NCI-H1436 (cell line): ENCODE measurements at places on chromosomes 12 and 14.

DNA sequence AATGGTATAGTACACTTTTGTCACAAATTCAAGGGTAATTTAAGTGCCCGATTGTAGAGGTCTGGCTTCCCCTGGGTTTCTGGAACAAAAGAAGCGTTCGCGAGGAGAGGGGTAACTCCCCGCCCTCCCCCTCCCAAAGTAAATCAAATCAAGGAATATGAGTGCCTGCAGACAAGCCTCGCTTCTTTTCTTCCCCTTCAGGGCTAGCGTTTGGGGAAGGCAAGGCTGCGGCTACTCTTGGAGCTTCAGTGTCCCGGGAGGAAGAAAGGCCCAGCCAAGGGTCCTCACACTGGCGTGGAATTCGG is 456 bp upstream of the TMPO start:
- no peak for DNase-seq

GRCh38 chr12:42958291-42958674 is 368.7 kb upstream of the PRICKLE1 start:
- no peak for DNase-seq

- no peak for DNase-seq
Observed at GRCh38 chr14:24162093-24162492, 1.0 kb downstream of the IRF9 start.

DNA sequence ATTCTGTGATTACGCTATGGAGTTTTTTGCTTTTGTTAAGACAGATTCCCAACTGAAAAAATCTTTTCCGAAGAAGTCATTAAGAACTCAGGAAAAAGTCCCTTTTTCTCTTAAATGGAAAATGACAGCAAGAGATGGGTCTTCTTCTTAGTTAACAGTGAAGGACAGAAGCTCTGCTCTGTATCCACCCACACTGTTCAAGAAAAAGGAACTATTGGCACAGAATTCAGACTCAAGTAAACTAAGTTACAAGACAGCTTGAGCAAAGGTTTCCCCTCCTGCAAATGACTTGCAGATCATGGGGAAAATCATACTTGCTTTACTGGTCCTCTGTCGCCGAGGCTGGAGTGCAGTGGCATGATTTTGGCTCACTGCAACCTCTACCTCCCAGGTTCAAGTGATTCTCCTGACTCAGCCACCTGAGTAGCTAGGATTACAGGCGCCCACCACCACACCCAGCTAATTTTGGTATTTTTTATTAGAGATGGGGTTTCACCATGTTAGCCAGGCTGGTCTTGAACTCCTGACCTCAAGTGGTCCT is 137.1 kb upstream of the AEBP2 start:
- no peak for DNase-seq

DNA sequence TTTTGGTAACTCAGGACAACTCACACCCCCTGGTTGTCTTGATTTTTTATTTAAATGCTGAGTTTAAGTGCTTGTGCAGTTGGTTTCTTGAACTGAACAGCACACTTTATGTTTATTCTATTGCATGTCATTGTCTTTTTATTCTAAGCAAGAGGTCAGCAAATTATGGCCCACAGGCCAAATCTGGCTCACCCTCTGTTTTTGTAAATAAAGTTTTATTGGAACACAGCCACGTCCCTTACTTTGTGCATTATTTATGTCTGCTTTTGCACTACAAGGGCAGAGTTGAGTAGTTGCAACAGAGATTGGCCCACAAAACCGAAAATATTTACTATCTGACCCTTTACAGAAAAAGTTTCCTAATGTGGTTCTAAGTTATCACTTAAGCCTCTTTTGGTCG is 52.3 kb downstream of the SUDS3 start:
- DNase-seq: no peak

DNA sequence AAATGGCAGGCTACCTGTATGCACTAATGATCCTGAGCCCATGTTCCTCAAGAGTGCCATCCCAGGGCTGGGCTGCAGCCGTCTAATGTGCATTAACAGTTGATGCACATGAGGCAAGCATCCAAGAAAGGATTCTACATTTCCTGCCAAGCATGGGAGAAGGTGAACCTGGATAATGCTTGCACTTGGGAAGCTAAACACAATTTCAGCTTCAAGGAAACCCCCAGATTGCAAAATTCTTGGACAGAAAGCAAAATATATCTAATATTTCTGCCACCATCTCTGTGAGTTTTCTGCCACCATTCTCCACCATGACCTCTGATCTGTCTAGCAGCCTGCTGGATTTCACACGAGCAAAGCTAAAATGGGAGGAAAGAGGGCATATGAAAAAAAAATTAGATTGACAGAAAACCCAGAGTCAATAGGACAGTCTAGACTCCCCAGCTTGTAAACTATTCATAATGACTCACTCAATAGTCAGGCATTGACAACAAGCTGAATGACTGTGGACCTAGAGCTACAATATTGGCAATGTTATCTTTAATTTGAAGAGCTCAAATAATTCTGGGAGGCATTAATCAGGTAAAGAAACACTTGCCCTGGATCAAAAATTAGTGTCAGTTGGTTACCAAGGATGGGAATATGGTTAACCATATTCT is 91.9 kb upstream of the BCL2L14 start:
- DNase-seq: no peak

DNA sequence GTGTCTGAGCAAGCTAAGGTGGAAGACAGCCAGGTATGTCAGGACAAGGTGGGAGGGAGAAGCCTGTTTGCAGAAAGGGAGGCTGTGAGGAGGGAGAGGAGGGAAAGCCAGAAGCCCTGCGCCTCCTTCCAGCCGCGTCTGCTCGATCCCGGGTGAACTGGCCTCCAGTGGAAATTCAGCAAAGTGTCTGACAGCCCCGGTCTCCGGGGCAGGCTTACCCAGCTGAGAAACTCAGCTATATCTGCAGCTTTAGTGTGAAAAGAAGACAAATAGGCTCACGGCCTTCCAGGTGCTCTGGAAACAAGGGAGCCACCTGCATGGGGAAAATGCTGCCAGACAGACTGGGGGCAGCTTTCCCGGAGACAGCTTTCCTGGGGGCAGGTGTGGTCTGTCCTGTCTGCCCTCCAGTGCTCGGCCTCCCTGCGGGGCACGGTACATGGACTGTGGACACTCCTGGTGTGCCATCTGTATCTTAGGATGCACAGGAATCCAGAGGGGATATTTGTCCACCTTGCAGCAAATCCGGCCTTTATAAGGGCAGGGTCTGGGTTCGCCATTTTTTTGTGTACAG is 6.3 kb downstream of the RFLNA start:
- DNase-seq: no peak

DNA sequence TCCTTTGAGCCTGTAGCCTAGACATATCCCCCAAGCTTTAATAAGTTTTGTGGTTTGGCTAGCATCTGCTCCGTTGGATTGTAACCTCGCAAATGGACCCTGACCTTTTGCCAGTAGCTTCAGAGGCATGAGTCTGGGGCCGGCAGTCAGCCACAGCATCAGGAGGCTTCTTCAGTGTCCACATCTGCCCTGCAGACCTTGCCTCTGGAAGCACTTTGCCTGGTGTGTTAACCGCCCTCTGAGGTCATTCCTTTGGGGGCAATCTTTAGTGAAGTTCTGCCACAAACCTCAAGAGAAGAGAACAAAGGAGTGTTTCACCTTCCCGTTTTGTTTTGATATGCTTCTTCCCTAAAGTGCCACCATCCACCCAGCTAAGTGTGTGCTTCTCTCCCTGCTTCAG is 71.4 kb downstream of the GNS start:
- no peak for DNase-seq

DNA sequence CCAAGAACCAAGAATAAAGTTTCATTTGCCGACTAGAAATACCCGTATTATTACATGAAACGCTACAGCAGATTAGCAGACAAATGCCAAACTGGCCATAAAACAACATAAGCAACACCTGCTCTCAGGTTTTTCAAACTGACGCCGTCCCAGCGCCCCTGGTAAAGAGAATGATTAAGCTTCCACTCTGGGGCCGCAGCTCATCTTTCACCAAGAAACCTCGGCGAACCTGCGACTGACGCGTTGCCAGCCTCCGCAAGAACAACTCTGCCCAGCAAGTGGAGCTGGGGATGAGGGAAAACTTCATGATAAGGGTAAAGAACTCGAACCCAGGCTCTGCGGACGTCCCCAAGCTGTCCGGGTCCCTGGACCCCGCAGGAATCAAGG is 530 bp downstream of the ARL1 start:
- DNase-seq: no peak

GRCh38 chr12:93990832-93991803 is 157.3 kb upstream of the PLXNC1 start:
- peak; percentile 0 for DNase-seq

GRCh38 chr14:90785471-90785870 is 30.8 kb downstream of the TTC7B start:
- no peak for DNase-seq

GRCh38 chr12:111532751-111533150 is 66.4 kb downstream of the ATXN2 start:
- no peak for DNase-seq

- no peak for DNase-seq
Observed at GRCh38 chr12:89386138-89386537, 33.8 kb upstream of the DUSP6 start.

DNA sequence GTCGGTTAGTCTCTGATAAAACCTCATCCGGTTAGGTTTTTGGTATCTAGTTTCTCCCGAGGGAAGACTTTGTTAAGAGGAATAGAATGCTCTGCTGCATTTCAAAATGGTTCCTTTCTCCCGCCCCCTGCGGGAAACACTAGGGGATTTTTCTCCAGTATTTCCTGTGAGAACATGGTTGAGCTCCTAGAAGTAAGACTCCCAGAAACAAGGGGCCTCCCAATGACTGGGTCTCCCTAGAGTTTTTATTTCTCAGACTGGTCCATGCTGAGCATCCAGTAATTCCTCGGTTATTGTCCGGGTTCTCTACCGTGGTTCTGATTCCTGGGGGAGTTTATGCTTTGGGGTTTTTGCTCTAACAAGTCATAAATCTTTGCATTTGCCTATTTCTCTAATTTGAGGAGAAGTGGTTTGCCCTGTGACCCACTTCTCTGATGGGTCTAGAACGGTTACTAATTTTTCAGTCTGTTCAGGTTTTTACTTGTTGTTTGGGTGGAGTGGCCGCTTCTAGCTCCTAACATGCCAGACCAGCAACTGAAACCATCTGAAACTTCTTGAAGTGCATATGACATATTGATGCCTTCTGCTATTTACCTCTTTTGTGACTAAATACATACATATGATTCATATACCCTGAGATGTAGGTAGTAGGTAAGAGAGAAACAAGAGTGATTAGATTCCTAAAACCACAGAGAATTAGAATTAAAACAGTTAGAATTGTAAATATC is 25.1 kb downstream of the TESPA1 start:
- no peak for DNase-seq

- DNase-seq: no peak
Observed at GRCh38 chr12:76277480-76277879, 70.7 kb downstream of the BBS10 start.

DNA sequence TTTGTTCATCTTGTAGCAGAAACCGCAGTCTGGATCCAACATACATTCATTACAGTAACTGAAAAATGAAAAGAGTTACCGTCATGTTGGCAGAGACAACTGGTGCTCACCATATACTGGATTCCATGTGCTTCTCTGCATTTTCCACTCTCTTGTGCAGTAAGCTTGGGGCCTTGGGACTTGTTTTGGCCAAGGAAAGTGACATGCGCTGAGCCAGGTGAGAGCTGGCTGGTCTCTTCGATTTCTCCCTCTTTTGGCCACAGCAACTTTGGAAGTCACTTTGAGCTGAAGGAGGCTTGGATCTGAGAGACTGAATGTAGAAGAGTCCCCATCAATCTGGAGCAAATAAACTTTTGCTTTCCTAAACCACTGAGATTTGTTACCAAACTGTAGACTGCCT is 210.6 kb upstream of the ABCD2 start:
- DNase-seq: no peak

GRCh38 chr14:36520601-36521525 is 831 bp upstream of the NKX2-1 start:
- peak; percentile 41 for DNase-seq

DNA sequence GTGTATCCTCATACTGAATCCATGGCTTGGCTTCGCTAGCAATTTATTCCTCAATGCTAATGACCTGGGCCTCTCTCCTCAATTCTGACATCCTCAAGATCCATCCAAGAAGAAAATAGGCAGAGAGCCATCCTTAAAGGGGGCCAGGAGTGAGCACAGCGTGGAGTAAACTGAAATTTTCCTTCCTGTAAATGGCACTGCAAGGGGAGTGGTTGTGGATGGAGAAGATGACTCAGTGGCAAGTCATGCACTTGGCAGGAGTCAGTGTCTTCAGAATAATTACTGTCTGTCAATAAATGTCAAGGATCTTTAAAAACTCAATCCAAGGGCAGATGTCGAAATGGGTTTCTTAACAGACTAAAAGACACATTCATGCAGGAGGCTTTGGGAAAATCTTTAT is 88.0 kb upstream of the TMEM132C start:
- no peak for DNase-seq

GRCh38 chr14:103828315-103828967 is 18.9 kb downstream of the PPP1R13B start:
- DNase-seq: no peak

GRCh38 chr14:39704594-39704993 is 272.4 kb upstream of the FBXO33 start:
- DNase-seq: no peak

DNA sequence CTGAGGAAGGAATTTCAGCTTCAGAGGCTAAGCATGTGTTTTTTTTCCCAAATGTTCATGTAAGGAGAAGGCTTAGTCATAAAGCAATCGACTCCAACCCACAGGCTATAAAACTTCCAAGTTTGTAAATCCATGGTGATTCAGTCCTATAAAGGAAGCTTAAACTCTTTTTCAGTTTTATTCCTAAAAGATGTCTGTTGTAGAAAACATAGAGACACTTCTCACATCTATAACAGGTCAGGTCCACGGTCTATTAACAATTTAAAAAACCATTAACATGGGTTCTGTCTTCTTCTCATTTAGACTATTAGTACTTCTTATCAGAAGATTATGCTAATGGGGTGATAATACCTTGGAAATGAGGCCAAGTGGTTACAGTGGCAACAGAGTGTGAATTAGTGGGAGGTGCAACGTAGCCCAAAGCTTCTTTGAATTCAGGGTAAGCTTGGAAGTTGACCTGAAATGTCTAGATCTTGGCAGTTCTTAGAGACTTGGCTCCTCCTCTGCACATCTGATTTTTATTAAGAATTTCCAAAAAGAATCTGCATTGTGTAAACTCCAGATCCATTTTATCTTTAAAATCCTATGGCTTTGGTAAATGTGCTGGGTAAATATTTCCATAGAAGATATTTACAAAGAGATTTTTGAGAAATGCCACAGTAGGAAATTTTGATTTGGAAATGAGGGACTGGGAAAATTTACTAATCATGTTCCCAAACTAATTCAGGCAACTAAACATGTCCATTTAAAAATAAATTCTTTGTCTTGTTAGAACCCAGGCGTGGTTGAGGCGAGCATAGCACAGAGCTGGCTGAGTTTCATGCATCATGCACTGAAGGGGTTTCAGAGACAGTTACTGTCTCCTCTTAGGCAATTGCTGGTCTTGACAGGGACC is 86.4 kb downstream of the EML1 start:
- DNase-seq: no peak
